ENCODE measurements at places on chromosomes 5 and 9.

DNA sequence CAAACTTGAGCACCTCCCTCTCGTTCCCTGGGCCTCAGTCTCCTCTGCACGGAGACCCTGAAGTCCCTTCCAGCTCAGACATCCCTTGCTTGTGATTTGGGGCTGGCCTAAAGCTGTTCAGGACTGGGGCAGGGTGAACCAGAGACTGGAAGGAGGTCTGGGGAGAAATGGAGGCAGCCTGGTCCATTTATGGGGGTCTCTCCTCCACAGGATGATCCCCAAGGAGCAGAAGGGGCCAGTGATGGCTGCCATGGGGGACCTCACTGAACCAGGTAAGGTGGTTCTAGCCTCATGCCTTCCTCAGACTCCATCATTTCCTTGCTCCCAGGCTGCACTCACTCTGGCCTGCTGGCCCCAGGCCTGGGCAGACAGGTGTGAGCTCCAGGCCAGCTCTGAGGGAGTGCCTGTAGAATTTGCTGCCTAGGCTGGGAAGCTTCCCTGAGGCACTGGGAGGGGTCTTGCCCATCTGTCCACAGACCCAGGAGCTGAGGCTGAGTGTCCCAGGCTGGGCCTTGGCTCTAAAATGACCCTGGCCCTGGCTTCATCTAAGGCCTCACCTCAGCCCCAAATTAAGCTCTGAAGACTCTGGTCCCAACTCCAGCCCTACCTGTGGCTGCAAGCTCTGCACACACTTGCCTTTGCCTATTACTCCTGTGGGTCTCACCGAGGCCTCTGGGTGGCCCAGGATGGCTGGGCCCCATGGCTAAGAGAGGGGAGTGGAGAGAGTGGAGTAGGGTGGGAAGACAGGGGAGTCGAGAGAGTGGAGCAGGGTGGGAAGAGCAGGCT lies 1.9 kb downstream of the MYOZ3 start:
- DNase-seq = no peak

- DNase-seq = no peak
These were observed 1295.6 kb upstream of the CDH6 start for GRCh38 chr5:29897916-29898315.

DNA sequence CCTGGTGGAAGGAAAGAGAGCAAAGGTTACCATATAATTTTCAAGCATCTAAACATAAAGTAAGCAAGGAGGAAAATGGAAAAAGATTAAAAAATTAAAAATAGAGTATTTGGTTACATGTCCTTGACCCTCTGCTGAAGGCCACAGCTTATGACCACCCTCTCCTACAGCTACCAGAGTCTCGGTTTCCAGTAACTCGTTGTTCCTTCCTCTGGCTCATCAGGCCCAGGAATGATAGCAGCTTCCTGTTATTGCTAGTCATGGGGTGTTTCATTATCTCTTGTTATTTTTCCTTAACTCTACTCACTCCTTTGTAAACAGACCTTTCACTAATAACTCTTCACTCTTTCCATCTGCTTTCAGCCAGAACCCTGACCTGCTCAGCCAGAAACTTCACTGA lies 102.2 kb downstream of the YTHDC2 start:
- DNase-seq = peak; percentile 84

- no peak for DNase-seq
These were observed 92.1 kb downstream of the PIP5K1B start for GRCh38 chr9:68797116-68797515.

DNA sequence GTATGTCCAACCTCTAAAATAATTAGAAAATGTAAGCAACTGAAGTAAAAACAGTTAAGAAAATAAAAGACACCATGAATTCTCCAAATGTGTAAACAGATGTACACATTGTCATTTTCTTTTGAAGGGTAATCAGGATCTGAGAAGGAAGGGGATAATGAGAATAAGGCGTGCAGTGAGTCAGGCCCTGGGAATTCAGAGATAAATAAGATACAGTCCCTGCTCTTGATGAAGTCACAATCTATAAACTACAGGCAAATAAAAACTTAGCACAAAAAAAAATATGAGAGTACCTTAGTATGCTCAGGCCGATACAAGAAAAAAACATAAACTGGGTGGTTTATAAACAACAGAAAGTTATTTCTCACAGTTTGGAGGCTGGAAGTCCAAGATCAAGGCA lies 315.3 kb downstream of the DNAH5 start:
- DNase-seq = no peak

GRCh38 chr5:2750758-2751464 lies 566 bp downstream of the IRX2 start:
- peak; percentile 5 for DNase-seq

GRCh38 chr9:72888943-72889342 lies 63.9 kb downstream of the ALDH1A1 start:
- DNase-seq = no peak

DNA sequence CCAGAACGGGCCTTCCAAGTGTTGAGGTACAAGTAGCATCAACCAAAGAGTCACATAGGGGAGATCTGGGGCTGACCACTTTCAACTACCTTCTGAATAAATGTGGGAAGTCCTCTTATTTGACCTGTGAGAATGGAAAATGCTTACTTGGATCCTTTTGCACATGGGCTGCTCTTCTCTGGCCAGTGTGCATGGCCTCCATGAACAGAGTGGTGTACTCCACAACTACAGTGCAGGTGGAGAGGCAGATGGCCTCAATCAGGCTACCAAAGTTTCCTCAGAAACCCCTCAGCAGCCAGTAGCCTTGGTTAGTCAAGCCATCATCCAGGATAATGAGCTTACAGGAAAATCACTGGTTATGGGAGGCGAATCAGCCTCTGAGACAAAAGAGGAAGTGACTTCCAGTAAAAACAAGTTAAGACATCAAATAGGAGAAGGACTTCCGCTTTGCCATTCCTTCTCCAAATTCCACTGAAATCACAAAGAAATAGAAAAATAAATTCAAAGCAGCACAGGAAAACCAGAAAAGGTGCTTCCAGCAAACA lies 18.3 kb upstream of the FCHO2 start:
- no peak for DNase-seq

DNA sequence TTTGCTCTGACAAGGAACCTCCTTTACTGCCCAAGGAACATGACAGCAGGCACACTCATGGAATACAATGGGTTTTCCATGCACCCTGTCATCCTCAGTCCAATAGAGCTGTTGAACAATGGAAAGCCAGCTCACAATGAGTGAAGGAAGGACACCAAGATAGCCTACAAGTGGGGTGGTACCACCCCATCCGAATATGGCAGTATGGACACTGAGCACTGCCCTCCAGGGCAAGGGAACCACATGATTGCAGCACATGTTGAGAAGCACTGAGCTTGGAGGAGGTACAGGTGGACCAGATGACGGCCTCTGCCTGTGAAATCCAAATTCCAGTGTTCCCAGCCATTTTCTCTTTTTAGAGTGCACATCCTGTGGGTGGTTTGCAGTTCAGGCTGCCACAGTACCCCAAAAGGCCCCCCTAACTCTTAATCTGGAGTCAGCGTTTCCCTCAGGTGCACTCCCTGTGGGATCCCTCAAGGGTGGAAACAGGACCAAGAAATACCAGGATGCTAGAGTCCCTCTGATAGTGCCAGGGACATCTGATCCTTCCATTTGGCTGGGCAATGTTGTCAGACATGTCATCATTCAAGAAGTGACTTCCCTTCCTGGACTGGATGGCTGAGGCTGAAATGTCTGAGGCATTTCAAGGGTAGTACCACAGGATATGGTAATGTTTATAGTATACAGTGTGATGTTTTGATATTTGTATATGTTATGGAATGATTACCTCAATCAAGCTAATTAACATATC lies 48.9 kb downstream of the SMC2 start:
- no peak for DNase-seq

DNA sequence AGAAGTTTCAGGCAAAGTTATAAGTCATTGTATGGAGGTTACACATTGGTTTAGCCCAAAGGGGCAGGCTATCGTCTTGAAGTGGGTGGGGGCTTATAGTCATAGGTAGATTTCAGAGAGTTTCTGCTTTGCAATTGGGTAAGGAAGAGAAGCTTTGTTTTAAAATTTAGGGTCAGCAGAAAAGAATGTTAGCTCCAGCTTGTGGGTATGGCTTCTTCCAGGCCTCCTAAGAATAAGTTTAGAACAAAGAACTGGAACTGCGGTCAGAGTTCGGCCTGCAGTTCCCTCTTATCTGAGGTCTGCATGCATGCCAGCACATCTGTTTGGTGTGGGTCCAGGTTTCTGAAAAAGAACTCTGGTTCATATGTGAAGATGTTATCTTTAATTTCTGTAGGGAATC lies 96.1 kb downstream of the CYFIP2 start:
- DNase-seq = peak; percentile 31

DNA sequence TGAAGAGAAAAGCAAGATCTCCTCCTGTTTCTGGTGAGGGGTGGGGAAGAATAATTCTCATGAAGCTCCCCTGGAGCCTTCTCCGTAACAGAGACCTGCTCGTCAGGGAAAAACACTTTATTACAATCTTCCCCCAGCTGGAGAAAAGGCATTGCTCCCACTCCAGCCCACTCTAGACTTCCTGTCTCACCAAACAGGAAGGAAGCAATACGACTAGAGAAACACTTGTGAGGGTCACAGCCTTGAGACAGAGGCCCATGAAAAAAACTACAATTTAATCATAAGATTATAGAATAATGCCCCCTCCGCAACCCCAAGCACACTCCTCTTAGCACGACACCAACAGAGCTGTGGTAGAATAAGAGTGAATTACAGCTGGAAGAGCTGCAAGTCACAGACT lies 197.2 kb upstream of the S1PR3 start:
- no peak for DNase-seq
